ENCODE measurements at places on chromosomes 7 and 10. TPM values are rescaled to one million over a fixed set of nuclear protein-coding genes. Genes with fewer than 3 reads are reported as not detected.

The CYP2W1 gene
- total RNA-seq = not detected

The GJD4 gene
- total RNA-seq = not detected

The SEMA3C gene
- total RNA-seq = not detected

The CTAGE4 gene
- total RNA-seq = 0.38 TPM

The TSPAN33 gene
- 17.0 TPM for total RNA-seq

The NPSR1 gene
- total RNA-seq = not detected

The FAM180A gene
- not detected for total RNA-seq

The SLC13A1 gene
- total RNA-seq = not detected

GRCh38 chr7:151012911-151013347 is 11.4 kb downstream of the ATG9B start:
- peaks cover 39% of the 10 kb centered on the region for H3K4me1 ChIP-seq
- H3K4me3 ChIP-seq = peak overlapping the region; percentile 55
- no peak overlapping the region for H3K27ac ChIP-seq
- no peaks in the 10 kb centered on the region for H3K36me3 ChIP-seq
- no peak for DNase-seq

DNA sequence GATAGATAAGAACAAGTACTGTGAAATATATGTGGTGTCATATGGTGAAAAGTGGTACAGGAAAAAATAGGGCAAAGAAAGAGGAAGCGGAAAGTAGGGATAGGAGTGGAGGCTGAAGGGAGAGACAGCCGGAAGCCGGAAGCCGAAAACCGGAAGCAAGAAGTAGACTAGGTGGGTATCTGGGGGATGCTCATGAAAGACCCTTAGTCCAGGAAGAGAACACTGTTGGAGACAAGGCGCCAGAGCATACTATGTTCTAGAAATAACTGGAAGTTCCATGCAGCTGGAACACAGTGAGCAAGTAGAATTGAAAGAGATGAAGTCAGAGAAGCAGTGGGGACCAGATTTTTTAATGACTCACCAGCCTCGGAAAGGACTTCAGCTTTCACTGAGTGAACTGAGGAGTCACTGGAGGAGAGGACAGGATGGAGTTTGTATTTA is 22.5 kb downstream of the ST8SIA6 start:
- H3K4me3 ChIP-seq = peak overlapping the region; percentile 85
- no peaks in the 10 kb centered on the region for H3K27me3 ChIP-seq
- H3K36me3 ChIP-seq = no peaks in the 10 kb centered on the region

DNA sequence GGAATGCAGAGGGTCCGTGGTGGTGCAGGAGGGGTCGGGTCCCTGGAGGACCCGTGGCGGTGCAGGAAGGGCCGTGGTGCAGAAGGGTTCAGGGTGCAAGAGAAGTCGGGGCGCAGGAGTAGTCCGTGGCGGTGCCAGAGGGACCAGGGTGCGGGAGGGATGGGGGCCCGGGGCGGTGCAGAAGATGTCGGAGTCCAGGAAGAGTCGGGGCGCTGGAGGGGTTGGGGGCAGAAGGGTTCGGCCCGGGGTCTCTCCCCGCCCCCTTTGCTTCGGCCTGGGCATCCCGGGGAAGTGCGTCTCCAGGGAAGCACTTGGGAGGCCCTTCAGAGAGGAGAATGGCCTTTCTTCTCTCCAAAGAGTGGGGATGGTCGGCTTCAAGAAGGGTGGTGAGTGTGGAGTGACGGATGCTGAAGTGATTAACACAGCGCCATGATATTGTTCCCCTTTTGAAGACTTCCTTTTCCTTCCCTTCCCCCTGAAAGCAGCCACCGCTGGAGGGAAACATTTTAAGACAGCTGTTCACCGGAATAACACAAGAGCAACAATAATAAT is 997 bp downstream of the WDR37 start:
- H3K27me3 ChIP-seq = no peaks in the 10 kb centered on the region
- peaks cover 14% of the 10 kb centered on the region for H3K36me3 ChIP-seq
- DNase-seq = no peak
- H3K27ac ChIP-seq = peak overlapping the region; percentile 98
- peak overlapping the region; percentile 84 for H3K4me3 ChIP-seq

DNA sequence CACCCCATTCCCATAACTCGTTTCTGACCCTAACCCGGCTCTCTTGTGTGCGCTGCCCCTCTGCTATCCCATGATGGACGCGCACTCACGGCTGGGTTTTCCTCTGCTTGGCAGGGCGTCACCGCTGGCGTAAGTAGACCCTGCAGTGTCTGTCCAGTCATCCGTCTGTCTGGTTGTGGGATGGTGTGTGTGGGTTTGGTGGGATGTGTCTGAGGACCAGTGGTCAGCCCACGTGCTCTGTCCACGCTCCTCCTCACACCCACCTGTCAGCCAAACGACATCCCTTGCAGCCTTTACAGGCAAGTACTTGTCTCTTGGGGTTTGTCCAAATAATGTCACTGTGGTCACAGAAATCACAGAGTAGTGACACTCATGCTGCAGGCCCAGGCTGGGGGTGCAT is 20.8 kb downstream of the LDB3 start:
- H3K27me3 ChIP-seq = peaks cover 2% of the 10 kb centered on the region
- no peak overlapping the region for H3K27ac ChIP-seq
- H3K4me3 ChIP-seq = no peak overlapping the region
- DNase-seq = no peak
- no peaks in the 10 kb centered on the region for H3K36me3 ChIP-seq

- no peaks in the 10 kb centered on the region for H3K36me3 ChIP-seq
- H3K27me3 ChIP-seq = no peaks in the 10 kb centered on the region
- H3K4me1 ChIP-seq = no peaks in the 10 kb centered on the region
- no peak overlapping the region for H3K27ac ChIP-seq
Observed at GRCh38 chr7:80794631-80795573, 123.9 kb downstream of the SEMA3C start.

- DNase-seq = no peak
- no peaks in the 10 kb centered on the region for H3K4me1 ChIP-seq
- peaks cover 28% of the 10 kb centered on the region for H3K27me3 ChIP-seq
- H3K36me3 ChIP-seq = no peaks in the 10 kb centered on the region
Observed at GRCh38 chr7:91892821-91893340, 12.4 kb upstream of the MTERF1 start.

DNA sequence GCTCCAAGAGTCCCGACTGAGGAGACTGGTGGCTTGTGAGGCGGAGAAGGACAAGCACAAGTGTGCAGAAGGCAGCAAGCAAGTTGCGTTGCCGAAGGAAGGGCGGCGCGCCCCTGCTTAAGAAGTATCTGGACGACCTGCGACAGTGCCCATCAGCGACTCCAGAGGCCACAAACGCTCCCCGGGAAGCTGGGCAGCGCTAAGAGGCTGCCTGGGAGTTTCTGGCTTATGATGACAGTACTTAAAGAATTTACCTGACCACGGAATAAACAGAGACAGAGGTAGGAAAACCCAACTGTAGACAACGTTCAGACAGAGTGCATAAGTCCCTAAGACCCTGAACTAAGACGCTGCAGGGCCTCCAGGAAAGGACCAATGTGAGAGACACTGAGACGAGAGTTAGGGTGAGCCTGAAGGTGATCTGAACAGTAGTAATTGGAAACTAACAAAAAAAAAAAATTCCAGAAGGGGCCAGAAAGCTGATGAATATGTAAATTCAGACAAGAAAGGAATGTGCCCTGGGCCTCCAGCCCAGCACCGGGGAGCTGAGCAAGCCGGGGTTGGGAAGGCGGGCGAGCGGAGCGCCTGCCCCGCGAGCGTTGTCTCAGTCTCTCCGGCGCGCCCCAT is 1.0 kb downstream of the OSBPL3 start:
- H3K36me3 ChIP-seq = no peaks in the 10 kb centered on the region
- DNase-seq = no peak
- H3K4me1 ChIP-seq = peaks cover 68% of the 10 kb centered on the region

- H3K4me1 ChIP-seq = peaks cover 23% of the 10 kb centered on the region
- no peaks in the 10 kb centered on the region for H3K27me3 ChIP-seq
- no peak overlapping the region for H3K4me3 ChIP-seq
- H3K36me3 ChIP-seq = peaks cover 4% of the 10 kb centered on the region
- no peak overlapping the region for H3K27ac ChIP-seq
Observed at GRCh38 chr10:12466704-12467305, 117.5 kb downstream of the CAMK1D start.

GRCh38 chr7:141624763-141625162 is 73.6 kb downstream of the AGK start:
- H3K27me3 ChIP-seq = no peaks in the 10 kb centered on the region
- no peak overlapping the region for H3K27ac ChIP-seq
- no peak overlapping the region for H3K4me3 ChIP-seq
- H3K36me3 ChIP-seq = peaks cover 44% of the 10 kb centered on the region
- peaks cover 19% of the 10 kb centered on the region for H3K4me1 ChIP-seq
- no peak for DNase-seq

- no peak for DNase-seq
- H3K4me1 ChIP-seq = no peaks in the 10 kb centered on the region
- H3K36me3 ChIP-seq = no peaks in the 10 kb centered on the region
Observed at GRCh38 chr10:36256948-36257356, 614.9 kb upstream of the FZD8 start.

All from natural killer cell treated with Interleukin-12 subunit alpha and Interleukin-12 subunit beta and Interleukin-15 and Interleukin-18, amount 100 ng/mL, for 72 hours (primary cell).